ENCODE measurements at places on chromosomes 3 and 15.
A peak's percentile ranks its signal among the peaks of the same experiment; 100 is the strongest.

- no peak for DNase-seq
These were observed 10.6 kb downstream of the ACAA1 start for GRCh38 chr3:38126121-38126892.

DNA sequence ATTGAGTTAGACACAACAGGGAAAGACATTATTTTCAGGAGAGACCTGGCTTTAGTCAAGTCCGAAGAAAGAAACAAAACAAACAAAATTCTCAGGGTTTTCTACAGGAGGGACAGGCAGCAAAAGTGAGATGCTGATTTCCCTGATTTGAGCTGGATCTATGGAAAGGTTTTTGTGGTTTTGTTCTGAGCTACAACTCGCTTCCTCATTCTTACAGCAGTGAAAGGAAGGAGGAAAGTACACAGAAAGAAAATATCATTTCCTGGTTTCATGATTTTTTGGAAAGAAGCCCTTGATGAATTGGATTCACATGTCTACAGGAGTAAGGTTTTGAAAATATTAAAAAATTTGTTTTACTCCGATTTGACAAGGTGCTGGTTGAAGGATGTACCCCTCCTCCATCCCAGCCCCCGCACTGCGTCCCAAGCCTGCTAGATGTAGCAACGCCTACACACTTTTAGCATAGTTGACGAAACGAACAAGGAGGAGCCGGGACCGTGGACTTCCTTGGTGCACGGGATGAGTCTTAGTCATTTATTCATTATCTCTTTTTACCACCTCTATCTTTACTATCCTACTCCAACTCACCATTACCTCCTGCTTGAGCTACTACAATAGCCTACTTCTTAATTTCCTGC, 10.8 kb downstream of the PRICKLE2 start:
- DNase-seq, result peak; percentile 10

DNA sequence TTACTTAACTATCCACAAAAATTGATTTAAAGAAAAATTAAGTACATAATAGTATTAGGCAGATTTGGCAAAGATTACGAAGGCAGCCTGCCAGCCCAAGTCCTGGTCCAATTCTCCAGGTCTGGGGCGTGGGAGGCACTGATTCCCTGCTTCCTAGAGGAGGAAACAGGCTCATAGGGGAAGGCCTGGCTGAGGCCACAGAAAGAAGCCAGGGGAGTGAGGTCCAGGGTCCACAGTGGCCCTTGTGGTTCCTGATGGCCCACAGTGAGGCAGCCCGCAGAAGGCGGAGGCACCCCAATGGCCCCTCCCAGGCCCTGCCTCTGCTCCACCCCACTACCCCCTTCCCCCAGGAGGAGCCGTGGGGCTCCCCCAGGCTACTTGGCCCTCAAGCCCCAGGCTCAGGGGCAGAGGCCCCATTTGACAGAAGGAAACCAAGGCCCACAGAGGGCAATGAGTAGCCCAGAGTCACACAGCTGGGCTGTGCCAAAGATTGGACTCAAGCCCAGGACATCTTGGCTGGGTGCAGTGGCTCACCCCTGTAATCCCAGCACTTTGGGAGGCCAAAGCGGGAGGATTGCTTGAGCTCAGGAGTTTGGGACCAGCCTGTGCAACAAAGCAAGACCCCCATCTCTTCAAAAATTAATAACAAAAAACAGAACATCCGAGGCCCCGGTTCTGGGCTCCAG, 21.0 kb downstream of the H1-8 start:
- DNase-seq, result no peak

DNA sequence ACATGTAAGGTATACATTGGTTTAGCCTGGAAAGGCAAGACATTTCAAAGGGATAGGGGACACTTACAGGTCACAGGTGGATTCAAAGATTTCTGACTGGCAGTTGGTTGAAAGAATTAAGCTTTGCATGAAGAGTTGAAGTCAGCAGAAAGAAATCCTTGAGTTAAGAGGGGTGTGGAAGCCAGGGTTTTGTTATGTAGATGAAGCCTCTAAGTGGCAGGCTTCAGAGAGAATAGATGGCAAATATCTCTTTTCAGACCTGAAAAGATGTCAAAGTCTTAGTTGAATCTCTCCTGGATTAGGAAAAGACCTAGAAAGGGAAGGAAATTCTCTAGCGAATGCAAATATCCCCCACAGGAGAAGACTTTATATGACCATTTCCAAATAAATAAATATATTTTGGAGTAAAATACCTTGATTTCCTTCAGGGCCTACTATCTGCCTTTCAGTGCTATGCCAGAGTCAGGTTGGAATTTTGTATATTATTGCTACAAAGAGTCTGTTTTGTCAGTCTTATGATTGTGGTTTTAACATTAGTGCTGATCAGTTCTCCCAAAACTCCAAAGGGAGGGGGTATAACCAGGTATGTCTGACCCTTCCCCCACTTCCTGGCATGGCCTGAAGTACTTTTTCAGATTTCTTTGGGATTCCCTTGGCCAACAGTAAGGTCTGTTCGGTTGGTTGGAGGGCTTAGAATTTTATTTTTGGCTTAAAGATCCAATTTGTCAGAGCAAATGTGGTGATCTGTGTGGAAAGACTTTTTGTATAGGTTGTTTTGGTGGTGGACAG, 286.4 kb downstream of the LRTM1 start:
- DNase-seq, result no peak

- DNase-seq, result no peak
These were observed 237.8 kb upstream of the PEX5L start for GRCh38 chr3:180274536-180274935.

GRCh38 chr3:31486865-31487533, 45.7 kb upstream of the STT3B start:
- no peak for DNase-seq

- DNase-seq, result peak; percentile 62
These were observed 60.3 kb downstream of the EOMES start for GRCh38 chr3:27661797-27662196.

DNA sequence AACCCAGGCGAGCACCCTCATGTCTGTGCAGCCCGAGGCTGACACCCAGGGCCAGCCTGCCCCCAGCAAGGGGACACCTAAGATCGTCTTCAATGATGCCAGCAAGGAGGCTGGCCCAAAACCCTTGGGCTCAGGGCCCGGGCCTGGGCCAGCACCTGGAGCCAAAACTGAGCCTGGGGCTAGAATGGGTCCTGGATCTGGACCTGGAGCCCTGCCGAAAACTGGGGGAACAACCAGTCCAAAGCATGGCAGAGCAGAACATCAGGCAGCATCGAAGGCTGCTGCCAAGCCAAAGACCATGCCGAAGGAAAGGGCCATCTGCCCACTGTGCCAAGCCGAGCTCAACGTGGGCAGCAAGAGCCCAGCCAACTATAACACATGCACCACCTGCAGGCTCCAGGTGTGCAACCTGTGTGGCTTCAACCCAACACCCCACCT, 31.4 kb upstream of the APEH start:
- no peak for DNase-seq

- no peak for DNase-seq
These were observed 81.0 kb downstream of the NAALADL2 start for GRCh38 chr3:174940151-174940550.

GRCh38 chr15:88930579-88930978, 17.4 kb upstream of the MFGE8 start:
- DNase-seq, result no peak

DNA sequence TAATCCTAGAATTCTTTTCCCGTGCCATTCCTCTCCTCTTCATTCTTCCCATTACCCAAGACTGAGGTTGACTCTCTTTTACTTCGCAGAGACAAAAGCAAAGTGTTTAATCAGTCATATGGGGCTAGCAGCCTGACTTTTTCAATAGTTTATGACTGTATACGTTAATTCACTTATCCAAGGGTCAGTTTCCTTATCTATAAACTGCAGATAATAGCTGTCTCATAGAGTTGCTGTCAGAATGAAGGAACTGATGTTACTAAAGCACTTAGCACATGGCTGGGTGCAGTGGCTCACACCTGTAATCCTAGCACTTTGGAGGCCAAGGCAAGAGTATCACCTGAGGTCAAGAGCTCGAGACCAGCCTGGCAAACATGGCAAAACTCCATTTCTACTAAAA, 43.5 kb upstream of the ULK4 start:
- no peak for DNase-seq

DNA sequence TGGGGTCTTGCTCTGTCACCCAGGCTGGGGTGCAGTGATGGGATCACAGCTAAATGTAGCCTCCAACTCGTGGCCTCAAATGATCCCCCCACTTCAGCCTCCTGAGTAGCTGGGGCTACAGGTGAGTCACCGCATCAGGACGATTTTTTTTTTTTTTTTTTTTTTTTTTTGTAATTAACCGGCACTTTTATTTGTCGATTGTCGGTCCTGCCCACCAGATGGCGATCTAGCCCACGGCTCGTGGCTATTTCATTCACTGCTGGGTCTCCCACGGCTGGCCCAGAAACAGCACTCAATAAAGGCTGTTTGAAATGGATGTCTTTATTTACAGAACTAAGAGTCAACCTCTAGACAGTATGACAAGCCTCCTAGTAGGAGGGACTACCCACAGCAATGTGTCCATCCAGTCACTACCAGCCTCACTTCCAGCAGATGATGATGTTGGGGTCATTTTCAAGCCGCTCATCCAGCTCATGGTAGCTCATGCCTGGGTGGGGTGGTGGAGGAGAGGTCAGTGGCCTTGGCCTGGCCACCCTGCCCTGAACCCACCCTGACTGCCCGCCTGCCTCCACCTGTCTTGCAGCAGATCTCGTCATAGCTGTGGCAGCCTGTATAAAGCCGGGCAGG, 1.8 kb upstream of the ZMYND10 start:
- peak; percentile 85 for DNase-seq

GRCh38 chr15:63060699-63061098, 18.2 kb downstream of the TPM1 start:
- no peak for DNase-seq

DNA sequence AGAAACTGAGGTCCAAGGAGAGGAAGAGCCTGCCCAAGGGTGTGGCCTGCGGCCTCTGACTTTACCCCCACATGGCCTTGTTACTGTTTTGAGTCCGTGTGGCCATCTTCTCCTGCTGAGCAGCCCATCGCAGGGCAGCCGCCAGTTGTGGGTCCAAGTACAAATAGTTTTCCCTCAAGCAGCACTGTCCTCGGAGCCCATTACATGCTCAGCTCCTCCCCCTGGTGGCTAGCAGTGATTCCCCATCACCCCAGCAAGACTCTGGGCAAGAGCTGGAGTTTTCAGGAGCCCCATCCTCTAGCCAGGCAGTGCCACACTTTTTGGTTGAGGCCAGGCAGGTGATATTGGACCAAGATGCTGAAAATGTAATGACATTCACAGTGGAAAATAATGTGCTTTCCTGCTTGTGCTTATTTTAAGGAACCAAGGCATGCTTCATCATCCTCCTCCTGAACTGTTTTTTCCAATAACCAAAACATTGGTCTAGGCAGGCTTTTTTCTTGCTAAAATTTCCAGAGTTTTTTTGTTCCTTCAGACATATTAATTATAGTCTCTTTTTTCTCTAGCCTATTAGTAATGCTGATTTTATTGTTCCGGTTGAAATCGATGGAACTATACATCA, 23.2 kb upstream of the VILL start:
- peak; percentile 81 for DNase-seq

- no peak for DNase-seq
These were observed 45.0 kb upstream of the ADCY5 start for GRCh38 chr3:123493912-123494311.

DNA sequence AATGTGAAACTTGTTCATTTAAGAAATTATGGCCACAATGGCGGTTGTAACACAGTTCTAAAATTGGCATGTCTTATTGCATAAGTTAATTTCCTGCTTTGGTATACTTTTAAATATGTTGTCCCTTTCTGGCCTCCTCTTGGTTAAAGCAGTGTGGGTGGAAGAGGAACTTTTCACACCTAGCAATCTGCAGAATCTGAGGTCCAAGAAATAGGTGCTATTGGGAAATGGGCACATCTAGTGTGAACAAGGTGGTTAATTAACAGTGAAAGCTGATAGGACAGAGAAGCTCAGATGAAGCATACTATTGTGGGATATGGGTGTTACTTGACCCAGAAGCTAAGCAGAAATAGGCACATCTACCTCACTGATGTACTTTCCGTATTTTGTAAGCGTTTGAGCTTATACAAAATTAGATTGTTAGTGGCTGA, 10.6 kb downstream of the CMC1 start:
- DNase-seq, result peak; percentile 62

DNA sequence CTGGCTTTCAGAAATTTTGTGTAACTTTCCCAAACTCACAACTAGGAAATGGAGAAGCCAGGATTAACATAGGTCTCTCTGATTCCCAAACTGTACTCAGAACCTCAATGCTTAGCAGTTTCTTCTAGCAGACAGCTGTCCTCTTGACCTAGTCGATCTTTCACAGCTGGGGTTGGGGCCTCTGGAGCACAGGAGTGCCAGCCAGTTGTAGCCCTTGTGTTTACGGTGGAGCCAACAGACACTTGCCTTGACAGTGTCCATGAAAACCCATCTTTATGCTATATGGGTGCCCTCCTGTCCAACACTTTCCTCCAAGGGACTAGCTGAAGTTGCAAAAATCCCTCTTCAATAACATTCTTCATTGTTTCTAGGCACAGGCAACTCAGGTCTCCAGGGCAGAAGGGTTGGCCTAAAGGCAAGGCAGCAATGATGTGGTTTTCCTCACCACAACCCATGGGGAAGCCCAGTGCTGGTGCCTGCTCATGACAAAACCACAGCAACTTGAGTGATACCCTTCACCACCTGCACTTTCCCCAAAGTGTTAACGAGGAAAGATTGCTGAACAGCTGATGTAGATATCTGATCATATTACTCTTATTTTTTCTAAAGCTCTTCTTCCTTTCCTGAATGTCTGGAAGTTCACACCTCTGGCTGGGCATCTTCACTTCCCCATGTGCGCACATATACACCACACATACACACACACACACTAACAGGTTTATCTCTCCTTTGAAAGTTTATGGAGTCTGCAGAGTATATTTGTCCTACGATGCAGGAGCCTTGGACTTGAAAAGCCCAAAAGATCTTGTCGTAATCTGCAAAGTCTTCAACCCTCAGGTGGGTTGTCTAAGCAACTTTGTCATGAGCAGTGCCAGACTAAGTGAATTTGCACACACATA, 11.0 kb upstream of the KNG1 start:
- no peak for DNase-seq

Measured in suppressor macrophage treated with lipopolysaccharide for 1 hour (primary cell).